Muscle of back (tissue), 13 donors: ENCODE measurements at places on chromosomes 6 and 20.

- DNase-seq: no peak
Measured at GRCh38 chr20:61555566-61555965, 303.5 kb downstream of the CDH4 start.

GRCh38 chr20:57893366-57893999, 183.7 kb upstream of the PMEPA1 start:
- DNase-seq: no peak

GRCh38 chr6:114195631-114196403, 147.0 kb downstream of the HS3ST5 start:
- DNase-seq: no peak

DNA sequence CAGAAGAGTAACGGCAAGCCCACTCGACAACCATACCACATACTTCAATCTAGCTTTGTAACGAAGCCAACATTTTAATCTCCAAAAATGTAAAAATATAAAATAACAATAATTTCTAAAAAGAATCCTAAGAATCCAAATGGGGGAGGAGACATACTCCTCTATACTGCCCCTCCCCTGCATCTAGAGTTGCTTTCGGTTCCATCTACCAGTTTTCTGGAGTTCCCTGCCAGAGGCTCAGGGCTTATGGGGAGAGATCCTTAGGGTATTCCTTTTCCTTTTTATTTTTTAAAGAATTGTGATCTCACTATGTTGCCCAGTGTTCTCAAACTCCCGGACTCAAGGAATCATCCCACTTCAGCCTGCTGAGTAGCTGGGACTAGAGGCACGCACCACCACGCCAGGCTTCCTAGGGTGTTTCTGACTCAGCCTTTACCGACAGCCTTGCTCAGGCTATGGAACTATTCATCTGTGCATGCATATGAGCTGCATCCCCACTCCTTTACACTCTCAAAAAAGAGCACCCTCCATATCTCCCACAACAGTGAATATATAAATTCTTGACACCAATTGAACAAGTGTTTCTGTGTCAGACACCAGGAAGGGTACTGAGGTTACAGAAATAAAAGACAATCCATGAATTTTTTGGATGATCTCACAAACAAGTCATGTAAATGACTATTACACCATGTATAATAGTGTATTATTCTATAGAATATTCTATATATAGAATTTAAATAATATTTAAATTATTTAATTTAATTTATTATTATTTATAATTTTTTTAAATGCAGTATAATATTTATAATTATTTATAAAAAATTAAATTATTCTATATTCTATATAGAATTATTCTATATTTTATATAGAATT, 40.7 kb upstream of the UBR2 start:
- no peak for DNase-seq

GRCh38 chr6:166541876-166542579, 44.5 kb downstream of the RAMACL start:
- no peak for DNase-seq

- DNase-seq: no peak
Measured at GRCh38 chr6:16555550-16555949, 205.7 kb downstream of the ATXN1 start.

GRCh38 chr6:26607434-26608230, 10.9 kb downstream of the ABT1 start:
- DNase-seq: peak; percentile 67

- DNase-seq: no peak
Measured at GRCh38 chr20:60036746-60037499, 78.7 kb downstream of the CDH26 start.

DNA sequence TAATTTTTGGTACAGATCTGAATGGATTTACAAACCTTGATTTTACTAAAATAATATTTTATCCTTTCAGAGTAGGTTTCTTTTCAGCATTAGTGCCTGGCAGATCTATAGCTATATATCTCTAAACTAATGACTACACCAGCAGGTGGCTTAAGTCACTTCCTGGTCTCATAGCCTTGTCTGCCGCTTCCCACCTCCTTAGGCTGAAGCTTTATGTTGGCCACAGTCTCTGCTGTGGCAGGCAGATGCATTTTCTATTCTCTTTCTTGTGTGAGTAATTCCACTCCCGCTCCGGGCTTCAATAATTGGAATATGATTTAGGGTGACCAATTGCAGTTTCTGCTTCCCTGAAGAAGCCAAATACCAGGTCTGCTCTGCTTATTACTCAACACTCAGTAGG, 226.8 kb upstream of the HS3ST5 start:
- no peak for DNase-seq

DNA sequence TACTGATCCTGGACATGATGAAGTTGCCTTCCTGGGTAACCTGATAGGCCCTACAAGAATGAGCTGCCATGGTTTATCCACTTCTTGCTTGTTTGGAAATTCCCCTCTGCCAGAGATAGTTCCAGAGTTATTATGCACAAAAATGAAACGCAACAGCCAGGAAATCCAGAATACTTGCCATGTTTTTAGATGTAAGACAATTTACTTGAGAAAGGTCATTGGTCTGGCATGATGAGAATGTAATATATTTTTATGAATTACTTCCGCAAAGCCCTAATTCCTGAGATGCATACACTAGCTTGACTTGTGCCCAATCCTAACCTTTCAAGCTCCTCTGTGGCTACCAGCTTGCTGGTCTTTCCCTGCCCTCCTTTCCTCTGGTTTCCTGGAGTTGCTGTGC, 27.9 kb upstream of the NT5E start:
- DNase-seq: no peak
